ENCODE measurements at places on chromosomes 16 and 17. TPM values are rescaled to one million over a fixed set of nuclear protein-coding genes. Genes with fewer than 3 reads are reported as not detected.

RNFT1 gene
- 16.1 TPM for polyA plus RNA-seq

SYT17 gene
- 5.9 TPM for polyA plus RNA-seq

GRN gene
- 218 TPM for polyA plus RNA-seq

RASD1 gene
- polyA plus RNA-seq = 6.0 TPM

SDR42E1 gene
- 0.44 TPM for polyA plus RNA-seq

MMP2 gene
- 440 TPM for polyA plus RNA-seq

ADAD2 gene
- 0.94 TPM for polyA plus RNA-seq

NPIPA3 gene
- polyA plus RNA-seq = 15.6 TPM

SCNN1G gene
- not detected for polyA plus RNA-seq

PIEZO1 gene
- polyA plus RNA-seq = 52.2 TPM

KCNAB3 gene
- polyA plus RNA-seq = 4.6 TPM

EPN2 gene
- polyA plus RNA-seq = 21.6 TPM

RNF157 gene
- polyA plus RNA-seq = 12.1 TPM

KREMEN2 gene
- polyA plus RNA-seq = 4.0 TPM

OSGIN1 gene
- 0.59 TPM for polyA plus RNA-seq

KRT24 gene
- polyA plus RNA-seq = not detected

C17orf107 gene
- polyA plus RNA-seq = 1.3 TPM

NPIPA5 gene
- polyA plus RNA-seq = 18.6 TPM

KRTAP4-1 gene
- polyA plus RNA-seq = not detected

FOXN1 gene
- not detected for polyA plus RNA-seq

CCDC200 gene
- 10.0 TPM for polyA plus RNA-seq

All from forelimb muscle (tissue), 1 donor.